COLO829 (cell line): ENCODE measurements at places on chromosomes 7 and 10.

- no peak for DNase-seq
Observed at GRCh38 chr7:112362731-112363131, 87.5 kb upstream of the IFRD1 start.

GRCh38 chr7:80017101-80017698, 117.4 kb upstream of the GNAI1 start:
- no peak for DNase-seq

- DNase-seq, result no peak
Observed at GRCh38 chr7:81694711-81695110, 75.1 kb downstream of the HGF start.

- DNase-seq, result peak; percentile 88
Observed at GRCh38 chr7:20407585-20408466, 77.1 kb downstream of the ITGB8 start.

- DNase-seq, result no peak
Observed at GRCh38 chr7:2063563-2064260, 169.0 kb downstream of the MAD1L1 start.

- no peak for DNase-seq
Observed at GRCh38 chr7:139991269-139991666, 71.5 kb downstream of the PARP12 start.

DNA sequence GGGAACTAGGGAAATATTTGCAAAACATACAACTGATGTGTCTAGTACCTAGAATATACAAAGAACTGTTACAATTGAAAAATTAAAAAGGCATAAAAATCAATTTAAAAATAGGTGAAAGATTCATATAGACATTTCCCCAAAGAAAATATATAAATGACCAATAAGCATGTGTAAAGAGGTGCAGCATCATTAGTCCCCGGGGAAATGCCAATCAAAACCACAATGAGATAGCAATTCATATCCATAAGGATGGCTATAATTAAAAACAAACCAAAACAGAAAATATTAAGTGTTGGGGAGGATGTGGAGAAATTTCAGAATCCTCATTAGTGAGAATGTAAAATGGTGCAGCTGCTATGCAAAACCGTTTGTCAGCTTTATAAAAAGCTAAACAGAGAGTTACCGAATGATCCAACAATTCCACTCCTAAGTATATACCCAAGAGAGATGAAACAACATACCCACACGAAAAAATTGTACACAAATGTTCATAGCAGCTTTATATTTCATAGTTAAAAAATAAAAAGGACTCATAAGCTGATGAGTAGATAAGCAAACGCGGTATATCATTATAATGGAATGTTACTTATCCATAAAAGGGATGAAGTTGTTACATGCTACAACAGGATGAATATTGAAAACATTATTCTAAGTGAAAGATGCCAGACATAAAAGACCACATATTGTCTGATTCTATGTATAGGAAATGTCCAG, 210.1 kb upstream of the INHBA start:
- DNase-seq, result no peak

DNA sequence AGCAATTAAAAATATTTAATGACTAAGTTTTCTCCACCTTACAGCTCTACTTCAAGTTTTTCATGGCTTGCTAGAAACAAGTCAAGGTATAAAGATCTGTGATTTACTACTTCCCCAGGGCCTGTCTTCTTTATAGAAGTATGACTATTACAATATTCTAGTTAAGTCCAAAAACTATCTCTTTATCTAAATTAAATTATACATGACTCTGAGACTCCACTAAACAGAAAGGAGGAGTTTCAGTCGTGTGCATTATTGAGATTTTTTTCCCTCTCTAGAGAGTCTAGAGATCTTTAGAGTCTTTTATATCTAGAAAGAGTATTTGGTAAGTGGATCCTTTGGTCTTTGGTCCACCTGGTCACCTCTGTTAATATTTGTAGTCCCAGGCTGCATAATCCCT, 100.7 kb downstream of the SEMA3E start:
- no peak for DNase-seq

DNA sequence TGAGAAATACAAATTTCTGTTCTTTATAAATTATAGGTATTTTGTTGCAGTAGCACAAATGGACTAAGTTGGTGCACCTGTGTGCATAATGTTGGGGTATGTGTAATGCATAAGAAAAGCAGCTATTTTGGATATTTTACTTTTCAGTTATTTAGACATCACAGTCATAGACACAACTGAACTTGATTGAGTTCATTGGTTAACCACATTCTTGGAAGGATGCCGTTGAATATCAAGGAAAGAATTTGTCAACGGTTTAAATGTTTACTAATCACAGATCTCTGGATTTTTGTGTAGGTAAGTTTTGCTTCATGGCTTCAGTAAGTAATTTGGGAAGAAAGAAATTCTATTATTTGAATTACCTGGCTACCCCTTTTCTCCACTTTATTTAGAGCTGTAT, 4.1 kb downstream of the OTUD1 start:
- no peak for DNase-seq

DNA sequence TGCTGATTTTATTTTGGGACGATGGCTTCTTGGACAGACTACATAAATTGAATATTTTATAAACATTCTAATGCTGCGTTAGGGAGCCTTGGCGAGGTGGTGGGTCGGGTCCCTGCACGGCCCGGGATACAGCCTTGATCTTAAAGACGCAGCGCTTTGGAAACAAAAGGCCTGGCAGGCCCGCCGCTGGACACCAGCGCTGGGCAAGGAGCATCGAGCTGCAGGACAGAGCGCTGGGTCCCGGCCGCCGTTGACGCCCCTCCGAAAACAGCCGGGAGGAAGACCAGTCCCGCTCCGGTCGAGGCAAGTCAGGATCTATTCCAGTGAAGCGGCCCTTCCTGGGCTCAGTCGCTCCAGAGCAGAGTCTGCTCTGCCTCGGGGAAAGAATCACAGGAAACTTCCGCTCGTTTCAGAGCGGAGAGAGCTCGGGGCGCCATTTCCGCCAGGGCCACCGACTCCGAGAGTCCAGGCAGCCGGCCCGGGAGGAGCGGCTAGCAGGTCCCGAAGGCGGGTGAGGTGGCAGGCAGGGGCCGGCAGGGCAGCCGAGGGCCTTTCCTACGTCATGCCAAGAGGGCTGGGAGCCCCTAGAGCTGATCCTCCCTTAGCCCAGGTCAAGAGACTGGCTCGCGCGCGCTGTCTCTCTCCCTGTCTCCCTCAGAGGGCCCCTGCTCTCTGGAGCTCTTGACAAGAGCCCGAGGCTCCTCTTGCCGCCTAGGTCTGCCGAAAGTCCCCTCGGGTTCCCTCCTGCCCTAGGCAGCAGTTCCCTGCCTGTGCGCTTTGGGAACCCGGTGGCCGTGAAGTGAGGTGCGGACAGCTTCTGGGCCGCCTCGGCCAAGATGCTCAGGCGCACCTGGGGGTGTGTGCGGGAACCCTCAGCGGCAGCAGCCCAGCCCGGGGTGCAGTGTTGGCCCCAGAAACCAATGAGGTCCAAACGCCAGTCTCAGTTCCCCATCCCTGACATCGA, 1.4 kb upstream of the DRGX start:
- DNase-seq, result no peak

- no peak for DNase-seq
Observed at GRCh38 chr10:77872151-77872946, 54.2 kb downstream of the DLG5 start.

- DNase-seq, result no peak
Observed at GRCh38 chr10:24440817-24441797, 232.2 kb downstream of the KIAA1217 start.

DNA sequence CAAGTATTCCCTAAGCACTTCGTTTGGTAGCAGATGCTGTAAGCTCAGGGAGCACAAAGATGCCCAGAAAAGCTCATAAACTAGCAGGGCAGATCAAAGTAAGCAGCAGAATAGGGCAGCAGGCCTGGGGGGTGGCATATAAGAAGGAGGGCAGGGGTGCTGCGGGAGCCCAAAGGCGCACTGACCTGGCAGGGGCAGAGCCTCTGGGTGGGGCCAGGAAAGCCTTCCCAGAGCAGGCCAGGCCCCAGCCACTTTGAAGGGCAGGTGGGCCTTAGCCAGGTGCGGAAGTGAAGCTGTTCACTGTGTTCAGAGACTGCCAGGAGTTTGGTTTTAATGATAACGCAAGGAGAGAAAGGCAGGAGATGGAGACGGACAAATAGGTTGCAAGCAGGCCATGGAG, 3.9 kb downstream of the GDF10 start:
- no peak for DNase-seq

DNA sequence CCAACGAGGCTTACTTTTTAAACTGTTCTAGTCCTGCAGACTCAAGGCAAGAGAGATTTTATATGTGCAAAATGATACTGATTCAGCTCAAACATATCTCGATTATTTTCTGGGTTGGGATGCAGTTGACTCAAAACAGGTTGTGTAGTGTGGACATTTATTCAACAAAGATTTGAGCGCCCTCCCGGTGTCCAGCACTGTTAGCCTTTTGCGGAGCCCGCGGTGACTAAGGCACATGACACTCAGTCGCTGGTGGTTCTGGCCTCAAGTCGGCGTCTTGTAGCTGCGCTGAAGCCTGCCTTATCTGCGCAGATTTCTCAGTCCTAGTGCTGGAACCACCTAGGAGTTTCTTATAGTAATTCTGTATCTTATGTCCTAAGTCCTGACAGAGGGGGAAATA, 938 bp upstream of the CADPS2 start:
- peak; percentile 48 for DNase-seq

- DNase-seq, result no peak
Observed at GRCh38 chr10:38027986-38028385, 17.5 kb downstream of the ZNF33A start.

DNA sequence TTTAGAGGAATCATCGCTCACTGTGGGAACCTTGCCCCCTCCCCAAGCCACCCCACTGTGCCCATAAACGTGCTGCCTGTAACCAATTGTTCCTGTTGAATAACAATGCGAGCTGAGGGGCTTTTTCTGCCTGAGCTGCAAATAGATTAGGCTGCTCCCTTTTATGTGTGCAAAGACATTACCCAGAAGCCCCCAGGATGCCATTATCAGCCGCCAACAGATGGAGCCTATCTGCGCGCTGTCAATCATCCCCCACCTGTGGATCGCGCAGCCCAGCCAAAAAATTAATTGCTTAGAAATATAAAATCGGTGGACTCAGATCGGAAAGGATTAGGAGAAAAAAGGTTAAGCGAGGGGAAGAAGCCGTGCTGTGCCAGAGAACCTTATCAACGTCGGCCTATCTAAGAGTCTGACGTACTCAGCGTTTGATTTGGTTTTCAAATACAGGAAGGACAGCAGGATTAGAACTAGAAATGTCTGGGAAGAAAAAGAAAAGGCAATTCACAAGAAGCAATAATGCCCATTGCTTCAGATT, 167.3 kb upstream of the MYO3A start:
- no peak for DNase-seq

GRCh38 chr7:155992538-155992937, 180.3 kb upstream of the SHH start:
- DNase-seq, result no peak

DNA sequence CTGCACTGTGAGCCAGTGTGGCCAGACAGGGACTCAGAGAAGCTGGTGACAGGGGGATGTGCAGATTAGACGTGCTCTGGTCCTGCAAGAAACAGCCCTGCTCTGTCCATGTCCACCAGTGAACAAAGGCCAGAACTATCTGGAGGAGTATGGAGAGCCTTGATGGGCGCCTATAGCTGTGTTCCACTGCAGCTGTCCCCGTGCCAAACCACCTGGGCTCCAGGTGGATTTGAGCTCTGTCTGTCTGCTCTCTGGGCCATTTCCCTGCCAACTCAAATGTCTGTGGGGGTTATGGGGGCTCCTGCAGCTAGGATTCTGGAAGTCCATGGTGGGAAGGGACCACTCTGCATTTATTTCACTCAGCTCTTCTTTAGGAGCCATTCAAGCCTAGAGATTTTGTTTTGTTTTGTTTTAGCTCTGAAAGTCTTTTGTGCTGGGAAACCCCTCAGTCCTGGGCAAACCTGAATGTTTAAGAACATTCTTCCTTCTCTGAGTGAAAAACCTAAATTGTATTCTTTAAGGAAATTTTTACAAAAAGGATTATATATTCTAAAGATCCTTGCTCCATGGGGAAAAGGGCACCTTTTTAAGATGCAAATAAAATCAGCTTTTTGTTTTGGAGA, 1039.5 kb upstream of the SORCS1 start:
- no peak for DNase-seq

GRCh38 chr10:114477285-114477684, 73.0 kb upstream of the AFAP1L2 start:
- DNase-seq, result no peak

DNA sequence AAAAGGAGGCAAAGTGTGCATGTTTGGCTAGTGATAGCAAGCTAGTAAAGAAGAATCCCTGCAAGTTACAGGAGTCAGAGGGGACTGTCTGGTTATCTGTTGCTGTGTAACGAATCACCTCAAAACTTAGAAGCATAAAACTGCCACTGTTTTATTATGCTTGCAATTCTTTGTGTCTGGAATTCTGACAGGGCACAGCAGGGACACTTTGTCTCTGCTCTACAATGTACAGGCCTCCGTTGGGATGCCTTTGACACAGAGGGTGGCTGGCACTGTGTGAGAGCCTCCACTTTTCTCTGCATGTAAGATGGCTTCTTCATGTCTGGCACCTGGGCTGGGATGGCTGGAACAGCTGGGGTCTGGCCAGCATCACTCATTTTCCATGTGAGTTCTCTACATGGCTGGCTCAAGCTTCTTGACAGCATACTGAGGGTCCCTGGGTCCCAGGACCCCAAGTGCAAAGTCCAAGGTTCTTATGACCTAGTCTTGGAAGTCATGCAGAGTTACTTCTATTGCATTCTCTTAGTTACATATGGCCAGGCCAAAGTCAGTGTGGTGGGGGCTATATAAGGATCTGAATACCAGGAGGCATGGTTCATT, 276.9 kb downstream of the RPS24 start:
- DNase-seq, result no peak

DNA sequence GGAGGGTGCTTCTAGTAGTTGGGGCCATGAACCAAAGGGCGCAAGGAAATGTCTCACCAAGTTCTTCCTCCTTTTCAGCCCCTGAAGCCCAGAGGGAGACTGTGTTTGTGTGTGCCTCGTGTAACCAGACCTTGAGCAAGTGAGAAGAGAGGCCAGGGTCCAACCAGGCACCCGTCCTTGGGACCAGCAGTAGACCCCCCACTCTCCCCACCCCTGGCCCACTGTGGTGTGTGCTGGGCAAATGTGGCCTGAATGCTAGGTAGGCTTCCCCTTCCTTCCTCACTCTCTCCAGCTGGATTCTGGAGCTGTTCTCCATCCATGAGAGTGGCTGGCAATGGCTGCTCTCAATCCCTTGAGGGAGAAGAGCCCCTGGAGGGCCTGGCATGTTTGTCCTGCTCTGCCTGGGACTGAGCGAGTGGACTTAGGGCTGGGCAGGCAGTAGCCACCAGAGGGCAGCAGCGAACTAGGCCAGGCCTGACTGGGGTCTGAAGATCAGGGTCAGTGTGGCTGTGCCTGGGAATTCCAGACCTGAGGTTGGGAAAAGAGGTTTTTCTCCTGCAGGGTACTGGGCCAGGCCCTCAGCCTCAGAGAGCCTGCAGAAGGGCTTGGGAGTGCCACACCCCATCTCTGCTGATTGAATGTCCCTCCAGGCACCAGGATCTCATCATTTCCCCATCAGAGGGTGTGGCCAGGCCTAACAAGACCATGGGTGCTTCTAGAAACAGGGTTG, 12.5 kb downstream of the SFRP5 start:
- DNase-seq, result peak; percentile 51

GRCh38 chr10:92915892-92916291, 67.6 kb downstream of the EXOC6 start:
- no peak for DNase-seq
